ENCODE measurements at places on chromosomes 6 and 20.

- DNase-seq: no peak
Measured at GRCh38 chr6:41577356-41578216, 31.4 kb downstream of the FOXP4 start.

DNA sequence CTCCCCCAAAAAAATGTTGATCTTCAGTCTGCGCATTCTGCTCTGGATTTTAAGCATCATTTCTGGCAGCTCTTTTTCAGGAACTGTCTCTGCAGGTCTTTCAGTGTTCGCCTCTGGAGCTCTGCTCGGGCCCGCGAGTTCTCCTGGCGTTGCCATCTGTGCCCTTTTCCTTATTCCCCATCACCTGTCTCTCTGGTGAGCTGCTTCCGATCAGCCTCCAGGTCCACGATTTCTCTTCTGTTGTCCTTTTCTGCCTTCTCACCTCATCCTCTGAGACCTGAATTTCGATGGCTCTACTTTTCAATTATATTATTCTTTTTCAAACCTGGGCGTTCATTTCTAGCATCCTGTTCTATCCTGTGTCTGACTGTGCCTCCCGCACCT is 590 bp upstream of the MAP1LC3A start:
- no peak for DNase-seq

DNA sequence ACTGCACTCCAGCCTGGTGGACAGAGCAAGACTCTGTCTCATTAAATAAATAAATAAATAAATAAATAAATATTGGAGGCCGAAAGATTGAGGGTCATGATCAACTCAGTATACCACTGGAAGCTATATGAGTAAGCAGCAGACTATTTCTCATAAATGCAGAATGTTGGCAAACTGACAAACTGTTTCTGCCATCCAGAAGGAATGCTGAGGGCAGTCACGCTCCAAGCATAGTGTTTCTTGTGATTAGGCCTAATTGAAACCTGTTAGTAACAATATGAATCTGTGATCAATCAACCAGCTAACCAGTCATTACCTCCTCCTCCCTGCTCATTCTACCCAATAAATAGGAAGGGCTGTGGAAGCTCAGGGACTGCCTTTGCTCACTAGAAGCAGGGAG is 15.2 kb upstream of the KCNK15 start:
- no peak for DNase-seq

- no peak for DNase-seq
Measured at GRCh38 chr20:19974630-19975435, 42.3 kb upstream of the NAA20 start.

GRCh38 chr6:169896826-169897456 is 145.5 kb downstream of the ERMARD start:
- DNase-seq: no peak

GRCh38 chr6:157427969-157428368 is 47.0 kb downstream of the ZDHHC14 start:
- DNase-seq: no peak

DNA sequence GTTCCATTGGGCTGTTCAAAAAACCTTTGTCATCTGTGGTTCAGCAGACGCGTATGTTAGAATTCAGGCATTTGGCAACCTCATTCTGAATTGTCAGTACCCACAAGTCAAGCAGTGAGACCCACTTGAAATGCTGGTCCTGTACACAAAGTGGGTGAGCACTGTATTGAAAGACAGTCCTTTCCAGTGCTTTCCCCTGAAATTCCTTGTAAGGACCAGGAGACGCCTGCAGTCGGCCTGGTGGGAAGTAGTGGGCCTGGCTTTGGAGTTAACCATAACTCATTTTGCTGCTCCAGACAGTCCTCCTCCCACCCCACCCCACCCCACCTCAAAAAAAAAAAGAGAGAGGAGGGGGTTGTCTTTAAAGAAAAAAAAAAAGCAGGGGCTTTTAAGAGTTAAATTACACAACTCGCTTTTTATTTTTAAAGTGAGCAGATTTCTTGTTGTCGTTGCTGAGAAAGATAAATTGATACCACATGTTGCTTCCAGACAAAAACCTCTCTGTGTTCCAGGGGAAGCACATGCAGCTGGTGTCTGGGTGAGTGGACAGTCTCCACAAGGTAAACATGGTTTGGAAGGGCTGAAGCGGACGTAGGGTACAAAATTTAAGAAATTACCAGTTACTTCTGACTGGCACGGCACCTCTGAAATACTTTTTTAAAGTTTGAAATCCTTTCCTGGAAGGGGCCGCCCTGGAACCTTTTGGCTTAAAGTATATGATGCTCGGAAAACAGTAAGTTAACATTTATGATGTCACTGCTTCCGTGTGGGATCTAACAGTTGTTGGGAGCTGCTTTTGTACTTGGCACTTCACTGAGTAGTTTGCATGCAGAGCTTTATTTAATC is 95.3 kb downstream of the FOXO3 start:
- DNase-seq: no peak

- DNase-seq: no peak
Measured at GRCh38 chr6:26198722-26199056, 111.5 kb downstream of the HFE start.

GRCh38 chr20:33518071-33518470 is 28.2 kb downstream of the CBFA2T2 start:
- no peak for DNase-seq
